ENCODE measurements at places on chromosomes 1 and 21. TPM values are rescaled to one million over a fixed set of nuclear protein-coding genes. Genes with fewer than 3 reads are reported as not detected.

DISC1 gene
- total RNA-seq: 0.27 TPM

FMO1 gene
- total RNA-seq: not detected

FAM177B gene
- not detected for total RNA-seq

C2CD2 gene
- total RNA-seq: 6.4 TPM

NTRK1 gene
- total RNA-seq: not detected

SERTAD4 gene
- 0.46 TPM for total RNA-seq

TSPEAR gene
- not detected for total RNA-seq

PLA2G2D gene
- not detected for total RNA-seq

CR1L gene
- total RNA-seq: not detected

MRPL20 gene
- total RNA-seq: 128 TPM

TNFRSF4 gene
- total RNA-seq: not detected

CROCC gene
- 7.6 TPM for total RNA-seq

All from A549 treated with GW870086 at 1 μM for 4 hours (cell line).